ENCODE measurements at places on chromosomes 7 and 10.
A peak's percentile ranks its signal among the peaks of the same experiment; 100 is the strongest.

GRCh38 chr7:158975526-158976467, 119.4 kb downstream of the DYNC2I1 start:
- peak; percentile 42 for DNase-seq
- no peak overlapping the region for H3K4me3 ChIP-seq
- peaks cover 21% of the 10 kb centered on the region for H3K4me1 ChIP-seq
- no peaks in the 10 kb centered on the region for H3K36me3 ChIP-seq
- H3K27me3 ChIP-seq: no peaks in the 10 kb centered on the region

GRCh38 chr10:79239924-79240581, 107.2 kb upstream of the PPIF start:
- no peak for DNase-seq
- no peaks in the 10 kb centered on the region for H3K27me3 ChIP-seq
- H3K36me3 ChIP-seq: peaks cover 4% of the 10 kb centered on the region
- no peak overlapping the region for H3K4me3 ChIP-seq
- peaks cover 29% of the 10 kb centered on the region for H3K4me1 ChIP-seq
- H3K27ac ChIP-seq: no peak overlapping the region

DNA sequence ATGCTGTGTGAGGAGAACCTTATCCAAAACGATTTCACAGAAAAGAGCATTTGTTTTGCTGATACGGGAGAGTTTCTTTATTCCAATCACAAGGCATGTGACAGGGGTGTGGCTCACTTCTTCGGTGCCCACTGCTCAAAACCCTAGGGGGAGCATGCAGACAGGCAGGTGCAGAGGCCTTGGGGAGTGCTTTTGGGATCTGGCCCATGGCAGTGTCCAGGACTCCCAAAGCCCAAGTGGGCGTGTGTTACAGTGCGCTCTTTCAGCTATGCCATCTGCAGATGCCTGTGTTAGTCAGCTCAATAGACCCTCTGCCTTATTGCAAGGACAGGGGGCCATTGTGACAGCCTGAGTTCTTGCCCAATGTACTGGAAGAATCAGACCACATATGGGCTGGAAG, 94.8 kb downstream of the CSTF2T start:
- no peaks in the 10 kb centered on the region for H3K4me1 ChIP-seq
- H3K27ac ChIP-seq: no peak overlapping the region
- H3K4me3 ChIP-seq: no peak overlapping the region
- H3K36me3 ChIP-seq: no peaks in the 10 kb centered on the region

GRCh38 chr7:49638166-49638565, 135.3 kb upstream of the VWC2 start:
- H3K27me3 ChIP-seq: no peaks in the 10 kb centered on the region
- no peaks in the 10 kb centered on the region for H3K36me3 ChIP-seq
- H3K4me3 ChIP-seq: no peak overlapping the region
- no peak overlapping the region for H3K27ac ChIP-seq
- DNase-seq: no peak

- H3K4me3 ChIP-seq: no peak overlapping the region
- H3K36me3 ChIP-seq: peaks cover 13% of the 10 kb centered on the region
- peaks cover 40% of the 10 kb centered on the region for H3K27me3 ChIP-seq
- H3K4me1 ChIP-seq: peaks cover 53% of the 10 kb centered on the region
- DNase-seq: no peak
Measured at GRCh38 chr10:33249659-33250345, 84.7 kb downstream of the NRP1 start.

DNA sequence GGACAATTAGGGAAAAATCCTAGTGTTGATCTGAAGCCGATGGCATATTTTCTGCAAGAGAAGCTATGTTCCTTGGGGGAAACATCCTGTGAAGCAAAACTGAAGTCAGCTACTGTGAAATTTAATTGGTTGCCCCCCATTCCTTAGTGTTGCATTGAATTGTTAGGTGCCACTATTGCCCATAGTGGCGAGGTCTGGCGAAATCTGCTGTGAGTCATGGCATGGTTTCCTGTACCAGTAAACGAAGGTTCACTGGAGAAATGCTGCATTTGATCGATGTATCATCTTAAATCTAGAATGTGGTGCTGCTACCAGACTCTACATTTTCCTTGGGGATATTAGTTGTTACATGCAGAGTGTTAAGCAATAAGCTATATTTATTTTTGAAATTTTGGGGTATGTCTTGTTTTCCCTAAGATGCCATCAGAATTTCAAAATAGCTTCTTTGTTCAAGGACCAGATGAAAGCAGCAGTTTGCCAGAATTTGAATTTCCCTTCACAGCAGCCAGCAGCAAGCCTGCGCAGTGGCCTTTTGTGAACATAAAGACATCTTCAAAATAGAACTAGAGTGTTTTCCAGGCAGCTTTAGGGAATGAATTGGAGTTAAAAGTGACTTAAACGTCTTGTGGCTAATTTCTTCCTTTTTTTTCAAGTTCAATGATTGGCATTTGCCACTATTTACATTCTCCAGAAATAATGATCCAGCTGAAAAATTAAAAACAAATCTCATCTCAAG, 348.6 kb upstream of the COBL start:
- no peak for DNase-seq
- no peak overlapping the region for H3K27ac ChIP-seq
- no peak overlapping the region for H3K4me3 ChIP-seq
- H3K4me1 ChIP-seq: no peaks in the 10 kb centered on the region
- no peaks in the 10 kb centered on the region for H3K36me3 ChIP-seq

GRCh38 chr7:83921271-83921940, 272.5 kb upstream of the SEMA3E start:
- H3K4me3 ChIP-seq: no peak overlapping the region
- H3K4me1 ChIP-seq: no peaks in the 10 kb centered on the region
- no peak overlapping the region for H3K27ac ChIP-seq
- no peaks in the 10 kb centered on the region for H3K36me3 ChIP-seq

DNA sequence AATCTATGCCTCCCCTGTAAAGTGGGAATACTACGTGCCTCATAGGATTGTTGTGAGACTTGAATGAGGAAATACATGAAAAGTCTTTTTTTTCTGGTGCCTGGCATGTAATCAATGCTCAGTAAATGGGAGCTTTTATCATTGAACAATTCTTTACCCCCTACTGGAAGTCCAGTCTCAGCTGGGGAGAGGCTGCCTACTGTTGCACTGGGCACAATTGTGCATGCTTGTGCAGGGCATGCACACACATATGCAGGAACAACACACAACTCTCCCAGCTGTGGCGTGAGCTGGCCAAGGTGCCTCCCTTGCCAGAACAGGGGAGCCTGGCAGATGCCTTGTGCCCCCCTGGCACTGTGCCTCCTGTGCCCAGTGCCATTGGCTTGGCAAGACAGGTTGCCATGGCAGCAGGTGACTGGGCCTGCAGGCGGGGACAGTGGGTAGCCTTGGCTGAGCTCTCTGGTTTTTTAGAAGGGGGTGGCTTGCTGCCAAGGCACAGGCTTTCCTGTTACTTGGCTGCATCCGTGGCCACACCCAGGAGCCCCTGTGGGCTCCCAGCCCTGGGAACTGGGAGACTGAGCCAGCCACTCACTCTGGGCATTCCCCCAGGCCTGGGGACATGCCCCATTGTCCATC, 16.1 kb upstream of the PALD1 start:
- no peak overlapping the region for H3K4me3 ChIP-seq
- no peaks in the 10 kb centered on the region for H3K36me3 ChIP-seq
- peaks cover 2% of the 10 kb centered on the region for H3K4me1 ChIP-seq
- peaks cover 31% of the 10 kb centered on the region for H3K27me3 ChIP-seq

- peak; percentile 58 for DNase-seq
- H3K27ac ChIP-seq: peak overlapping the region; percentile 97
- H3K27me3 ChIP-seq: no peaks in the 10 kb centered on the region
- peaks cover 34% of the 10 kb centered on the region for H3K4me1 ChIP-seq
- peak overlapping the region; percentile 91 for H3K4me3 ChIP-seq
- H3K36me3 ChIP-seq: peaks cover 14% of the 10 kb centered on the region
Measured at GRCh38 chr7:6106140-6106904, 75.1 kb downstream of the ANKRD61 start.

DNA sequence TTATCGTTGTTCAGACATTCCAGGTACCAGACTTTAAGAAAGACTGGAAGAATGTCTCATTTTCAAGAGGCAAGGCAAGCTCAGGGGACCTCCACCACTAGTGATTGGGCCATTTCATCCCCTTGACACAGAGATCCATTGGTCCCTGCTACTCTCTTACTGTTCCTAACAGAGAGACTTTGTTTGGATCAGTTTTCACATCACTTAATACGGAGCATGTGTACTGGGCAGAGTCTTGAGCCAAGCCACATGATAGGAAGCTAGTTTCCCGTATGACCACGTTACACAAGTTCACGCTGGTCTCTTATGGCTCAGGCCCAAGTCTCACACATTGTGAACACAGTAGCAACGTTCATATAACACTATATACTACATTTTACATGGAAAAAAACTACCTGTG, 269.9 kb downstream of the BAMBI start:
- no peak overlapping the region for H3K4me3 ChIP-seq
- DNase-seq: no peak
- no peak overlapping the region for H3K27ac ChIP-seq
- H3K27me3 ChIP-seq: peaks cover 4% of the 10 kb centered on the region
- no peaks in the 10 kb centered on the region for H3K4me1 ChIP-seq

GRCh38 chr7:48755061-48755555, 169.2 kb upstream of the CDC14C start:
- H3K4me1 ChIP-seq: no peaks in the 10 kb centered on the region
- H3K27ac ChIP-seq: no peak overlapping the region
- no peaks in the 10 kb centered on the region for H3K36me3 ChIP-seq
- DNase-seq: no peak
- H3K27me3 ChIP-seq: no peaks in the 10 kb centered on the region
- no peak overlapping the region for H3K4me3 ChIP-seq

GRCh38 chr10:71004176-71005075, 116.1 kb upstream of the PCBD1 start:
- H3K36me3 ChIP-seq: no peaks in the 10 kb centered on the region
- H3K4me3 ChIP-seq: no peak overlapping the region
- H3K4me1 ChIP-seq: no peaks in the 10 kb centered on the region
- no peak for DNase-seq
- H3K27me3 ChIP-seq: peaks cover 3% of the 10 kb centered on the region
- no peak overlapping the region for H3K27ac ChIP-seq

DNA sequence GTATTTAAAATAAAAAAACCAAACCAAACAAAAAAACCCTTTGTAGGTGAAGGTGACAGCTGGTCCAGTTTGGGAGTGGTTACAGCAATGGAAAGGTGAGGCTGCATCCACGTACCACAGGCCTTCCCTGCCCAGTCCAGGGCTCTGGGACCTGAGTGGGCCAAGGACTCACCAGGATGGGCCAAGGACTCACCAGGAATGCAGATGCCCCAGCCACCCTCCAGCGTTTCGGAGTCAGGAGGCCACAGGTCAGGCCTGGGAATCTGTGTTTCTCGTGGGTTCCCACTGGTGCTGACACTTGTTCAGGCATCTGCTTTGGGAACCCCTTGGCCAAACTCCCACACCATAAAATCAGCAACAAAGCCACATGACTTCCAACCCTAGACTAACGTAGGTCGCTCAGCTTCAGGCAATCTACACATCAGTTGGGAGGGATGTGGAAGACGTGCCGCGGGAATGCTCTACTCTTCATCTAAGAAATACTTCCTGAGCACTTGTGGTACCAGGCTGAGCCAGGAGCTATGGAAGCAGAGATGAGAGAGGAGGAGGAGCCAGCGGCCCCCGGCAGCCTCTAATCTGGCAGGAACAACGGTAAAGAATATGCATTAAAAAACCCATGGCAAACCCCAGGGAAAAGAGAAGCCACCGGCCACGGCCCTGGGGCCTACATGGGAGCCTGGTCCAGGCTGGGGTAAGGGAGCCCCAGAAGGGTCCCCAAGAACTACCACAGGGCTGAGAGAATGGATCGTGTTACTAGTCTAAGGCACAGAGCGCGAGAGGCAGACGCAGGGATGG, 473.4 kb downstream of the PTPRN2 start:
- H3K27ac ChIP-seq: no peak overlapping the region
- no peaks in the 10 kb centered on the region for H3K36me3 ChIP-seq
- H3K27me3 ChIP-seq: no peaks in the 10 kb centered on the region
- no peak for DNase-seq

GRCh38 chr7:17677408-17677807, 262.9 kb downstream of the SNX13 start:
- no peaks in the 10 kb centered on the region for H3K4me1 ChIP-seq
- H3K27ac ChIP-seq: no peak overlapping the region
- no peak overlapping the region for H3K4me3 ChIP-seq
- H3K36me3 ChIP-seq: no peaks in the 10 kb centered on the region
- no peak for DNase-seq
- H3K27me3 ChIP-seq: peaks cover 3% of the 10 kb centered on the region

DNA sequence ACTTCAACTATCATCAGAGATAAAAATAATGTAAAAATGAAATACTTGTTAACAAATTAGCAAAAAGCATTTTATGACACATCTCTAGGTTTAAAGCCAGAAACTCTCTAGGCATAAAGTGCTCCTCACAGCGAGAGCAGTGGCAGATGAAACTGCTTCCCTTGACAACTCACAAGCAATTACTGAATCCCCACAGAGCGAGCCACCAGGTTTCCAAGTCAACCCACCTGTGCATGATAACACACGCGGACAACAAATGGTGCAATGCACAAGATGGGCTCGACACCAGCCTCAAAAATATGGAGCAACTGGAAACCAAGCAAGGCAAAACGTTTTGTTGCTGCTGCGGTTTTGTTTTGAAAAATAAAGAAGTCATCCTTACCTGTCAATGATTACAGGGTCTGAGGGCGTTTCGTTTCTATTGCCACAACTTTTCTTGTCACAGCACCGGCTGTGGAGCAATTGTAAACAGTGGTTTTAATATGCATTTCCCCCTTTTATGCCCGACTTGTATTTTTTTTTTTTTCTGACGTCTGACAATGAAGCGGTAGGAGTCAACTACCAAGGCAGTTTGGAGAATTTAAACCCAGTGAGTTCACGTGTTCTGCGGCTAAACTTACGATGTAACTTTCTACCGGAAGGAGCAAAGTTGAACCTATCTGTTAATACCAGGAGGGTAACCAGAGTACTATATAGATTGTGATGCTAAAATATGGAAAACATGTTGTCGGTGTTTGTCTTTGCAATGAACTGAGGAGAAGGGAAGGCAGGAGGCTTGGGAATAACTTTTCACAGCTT, 7.0 kb downstream of the EBF3 start:
- H3K4me3 ChIP-seq: no peak overlapping the region
- DNase-seq: no peak
- peaks cover 11% of the 10 kb centered on the region for H3K4me1 ChIP-seq
- H3K27me3 ChIP-seq: peaks cover 63% of the 10 kb centered on the region
- H3K36me3 ChIP-seq: peaks cover 4% of the 10 kb centered on the region

GRCh38 chr10:103712898-103713498, 142.4 kb downstream of the SH3PXD2A start:
- no peaks in the 10 kb centered on the region for H3K36me3 ChIP-seq
- H3K4me3 ChIP-seq: no peak overlapping the region
- peaks cover 4% of the 10 kb centered on the region for H3K4me1 ChIP-seq
- H3K27ac ChIP-seq: no peak overlapping the region
- peak; percentile 85 for DNase-seq

All from activated CD4-positive, alpha-beta T cell treated with anti-CD3 and anti-CD28 coated beads, Interleukin-2, amount 10 ng/mL, durations not matched to agents 7 days and 5 days (primary cell).